Renal cortical epithelial cell (primary cell): ENCODE measurements at places on chromosomes 6 and 20. TPM values are rescaled to one million over a fixed set of nuclear protein-coding genes. Genes with fewer than 3 reads are reported as not detected.

The EYA4 gene
- 0.17 and 1.1 TPM in 2 replicates for total RNA-seq

The MLN gene
- not detected in 2 replicates for total RNA-seq

The WFDC12 gene
- total RNA-seq: not detected in 2 replicates

DNA sequence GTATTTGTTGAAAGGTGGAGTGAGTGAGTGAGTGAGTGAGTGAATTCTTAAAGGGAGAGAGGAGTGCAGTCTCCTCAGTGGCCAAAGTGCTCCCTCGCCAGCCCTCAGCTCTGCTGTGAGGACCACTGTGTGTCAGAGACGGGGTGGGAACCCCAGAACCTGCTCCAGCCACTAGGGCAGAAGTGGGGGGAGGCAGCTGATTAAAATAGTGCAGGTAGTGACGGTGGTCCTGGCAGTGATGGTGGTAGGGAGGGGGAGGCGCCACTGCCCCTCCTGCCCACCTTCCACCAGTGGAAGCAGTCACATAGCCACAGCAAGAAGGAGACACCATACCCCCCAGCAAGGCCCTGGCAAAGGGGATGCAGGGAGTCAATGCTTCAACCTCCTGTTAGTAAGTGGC lies 133.5 kb downstream of the PHACTR3 start:
- DNase-seq: no peak

- no peak for DNase-seq
Observed at GRCh38 chr6:47536816-47537401, 59.3 kb downstream of the CD2AP start.

DNA sequence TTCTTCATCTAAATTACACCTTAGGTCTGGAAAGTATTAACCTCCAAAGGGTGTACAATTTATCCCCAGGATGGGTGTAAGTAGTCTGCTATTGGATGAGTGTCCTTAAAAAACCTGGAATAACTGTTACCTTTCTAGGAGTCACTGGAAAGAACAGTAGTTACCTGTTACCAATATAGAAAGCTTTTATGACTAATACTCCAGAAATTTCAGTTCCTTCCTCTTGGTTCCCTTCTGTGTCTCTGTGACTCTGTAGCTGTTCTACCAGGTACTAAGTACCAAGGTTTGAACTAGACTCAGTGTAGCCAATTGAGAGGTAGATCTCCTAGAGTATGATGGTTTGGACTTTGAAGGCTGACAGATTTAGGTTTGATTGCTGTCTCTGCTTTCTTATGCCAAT lies 47.0 kb upstream of the TBX18 start:
- peak; percentile 5 for DNase-seq

- no peak for DNase-seq
Observed at GRCh38 chr6:25018568-25018954, 82.8 kb upstream of the RIPOR2 start.

The ARFGEF3 gene
- total RNA-seq: 8.7 and 13.8 TPM in 2 replicates

GRCh38 chr6:79196912-79197311 lies 37.6 kb downstream of the HMGN3 start:
- DNase-seq: no peak

DNA sequence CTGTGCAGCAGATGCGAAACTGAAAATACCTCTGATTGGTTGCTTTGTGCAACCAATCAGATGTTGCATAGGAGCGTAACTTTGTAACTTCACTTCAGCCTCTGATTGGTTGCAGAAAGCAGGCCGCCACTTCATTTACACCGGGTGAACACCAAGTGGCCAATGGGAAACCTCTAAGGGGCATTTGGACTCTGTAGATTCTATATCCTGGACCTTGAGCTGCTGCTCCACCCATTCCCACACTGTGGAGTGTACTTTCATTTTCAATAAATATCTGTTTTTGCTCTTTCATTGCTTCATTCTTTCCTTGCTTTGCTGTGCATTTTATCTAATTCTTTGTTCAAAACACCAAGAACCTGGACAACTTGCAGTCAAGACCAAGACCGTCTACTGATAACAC lies 14.1 kb upstream of the NXT1 start:
- no peak for DNase-seq

DNA sequence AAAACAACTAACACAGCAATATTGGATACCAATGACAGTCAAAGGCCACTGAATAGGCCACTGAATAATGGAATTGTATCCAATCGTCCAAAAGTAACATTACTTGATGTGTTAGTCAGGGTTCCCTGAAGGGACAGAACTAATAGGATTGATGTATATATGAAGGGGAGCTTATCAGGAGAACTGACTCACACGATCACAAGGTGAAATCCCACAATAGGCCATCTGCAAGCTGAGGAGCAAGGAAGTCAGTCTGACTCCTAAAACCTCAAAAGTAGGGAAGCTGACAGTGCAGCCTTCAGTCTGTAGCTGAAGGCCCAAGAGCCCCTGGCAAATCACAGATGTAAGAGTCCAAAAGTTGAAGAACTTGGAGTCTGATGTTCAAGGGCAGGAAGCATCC lies 571.4 kb downstream of the PRKN start:
- no peak for DNase-seq

DNA sequence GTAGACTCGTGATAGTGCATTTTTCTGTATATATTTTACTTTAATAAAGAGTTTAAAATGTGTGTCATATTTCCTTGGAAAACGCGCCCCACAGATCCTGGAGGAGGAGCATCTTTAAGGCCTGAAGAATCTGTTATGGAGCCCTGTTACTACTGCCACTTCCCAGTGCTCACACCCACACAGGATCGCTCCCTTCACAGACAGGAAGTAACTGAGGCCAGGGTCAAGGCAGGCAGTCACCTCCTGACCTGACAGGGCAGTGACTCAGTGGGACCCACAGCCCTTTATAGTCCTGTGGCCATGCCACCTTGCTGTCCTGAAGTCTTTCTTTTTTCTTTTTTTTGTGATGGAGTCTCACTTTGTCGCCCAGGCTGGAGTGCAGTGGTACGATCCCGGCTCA lies 9.0 kb downstream of the RRBP1 start:
- DNase-seq: no peak

GRCh38 chr6:142697922-142698321 lies 247.1 kb downstream of the HIVEP2 start:
- DNase-seq: no peak

The GPR31 gene
- total RNA-seq: not detected in 2 replicates

DNA sequence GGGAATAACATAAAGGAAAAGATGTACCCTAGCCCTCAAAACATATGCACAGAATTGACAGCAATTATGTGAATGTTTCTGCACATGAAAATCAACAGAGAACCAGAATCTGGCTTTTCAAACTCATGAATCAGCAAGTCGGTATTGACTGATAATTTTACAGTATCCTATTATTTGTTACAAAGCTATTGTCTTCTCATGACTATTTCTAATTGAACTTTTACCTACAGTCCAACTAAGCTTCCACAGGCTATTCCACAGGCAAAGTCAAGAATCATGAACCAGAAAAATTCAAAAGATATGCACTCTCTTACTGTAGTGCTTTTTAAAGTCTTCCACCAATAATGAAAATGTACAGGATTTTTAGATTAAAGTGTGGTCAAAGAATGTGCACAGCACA lies 49.1 kb upstream of the DST start:
- no peak for DNase-seq

The FERMT1 gene
- total RNA-seq: 6.6 and 16.7 TPM in 2 replicates

- no peak for DNase-seq
Observed at GRCh38 chr6:108106694-108107093, 32.2 kb upstream of the OSTM1 start.

The RBM38 gene
- total RNA-seq: 13.0 and 14.8 TPM in 2 replicates

GRCh38 chr6:146981981-146982380 lies 222.2 kb upstream of the STXBP5 start:
- DNase-seq: no peak

GRCh38 chr6:143064271-143064670 lies 3.6 kb downstream of the AIG1 start:
- DNase-seq: no peak

DNA sequence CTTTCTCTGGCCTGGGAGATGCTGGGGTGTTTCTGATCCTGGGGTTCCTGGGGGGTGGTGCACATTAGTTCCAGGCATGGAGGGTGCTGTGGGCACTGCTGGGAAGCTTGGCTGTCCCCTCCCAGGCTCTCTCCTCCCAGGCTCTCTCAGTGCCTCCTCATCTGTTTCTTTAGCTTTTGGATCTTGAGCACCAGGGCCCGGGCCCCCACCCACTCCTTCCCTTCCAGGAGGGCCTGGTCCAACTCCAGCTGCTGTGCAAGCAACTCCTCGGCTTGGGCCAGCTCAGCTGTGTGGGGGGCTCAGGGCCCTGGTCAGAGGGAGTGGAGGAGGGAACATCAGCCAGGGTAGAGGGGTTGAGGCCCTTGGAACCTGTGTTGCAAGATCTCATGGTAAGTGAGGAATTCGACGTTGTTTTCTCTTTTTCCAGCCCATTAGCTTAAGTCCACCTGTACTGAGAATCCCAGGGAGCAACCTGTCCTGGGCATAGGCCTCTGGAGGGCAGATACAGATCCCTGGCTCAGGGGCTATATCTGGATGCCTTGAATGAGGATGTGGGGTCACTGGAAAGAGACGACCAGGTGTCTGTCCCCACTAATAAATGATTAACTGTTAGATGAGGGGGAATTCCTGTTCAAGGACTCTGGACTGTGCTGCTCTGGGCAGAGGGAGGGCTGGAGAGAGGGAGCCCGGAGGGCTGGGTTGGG lies 34.5 kb upstream of the HLA-A start:
- DNase-seq: peak; percentile 33

The SPACA1 gene
- total RNA-seq: not detected in 2 replicates

DNA sequence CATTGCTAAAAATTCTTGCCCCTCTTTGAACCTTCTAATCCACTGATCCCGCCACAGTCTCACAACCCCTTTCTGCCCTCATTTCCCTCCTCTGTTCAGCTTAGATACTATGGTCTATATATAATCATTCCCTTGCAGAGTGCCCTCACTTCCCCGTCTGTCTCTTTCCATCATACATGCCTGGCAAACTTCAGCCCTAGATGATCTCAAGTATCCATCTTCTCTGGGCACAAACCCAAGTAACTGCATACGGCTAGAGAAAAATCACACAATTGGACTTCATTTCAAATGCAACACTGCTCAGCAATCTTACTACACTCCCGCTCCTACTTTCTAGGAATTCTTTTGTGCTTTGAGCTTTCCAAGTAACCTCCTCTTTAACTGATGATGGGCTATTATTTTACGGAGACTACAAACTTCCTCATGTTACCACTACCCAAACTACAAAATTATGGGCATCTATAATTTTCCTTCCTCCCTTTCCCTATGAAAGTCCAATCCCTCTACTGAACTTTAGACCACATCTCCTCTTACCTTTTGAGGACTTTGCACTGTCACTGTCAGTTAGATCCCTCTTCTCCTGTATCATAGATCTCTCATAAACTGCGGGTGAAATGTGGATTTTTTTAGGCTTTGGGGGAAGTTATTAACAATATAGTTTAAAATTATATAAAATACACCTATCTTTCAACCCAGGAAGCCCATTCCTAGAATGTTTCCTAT lies 135.6 kb downstream of the BTBD9 start:
- DNase-seq: no peak

The GPR6 gene
- total RNA-seq: not detected in 2 replicates

DNA sequence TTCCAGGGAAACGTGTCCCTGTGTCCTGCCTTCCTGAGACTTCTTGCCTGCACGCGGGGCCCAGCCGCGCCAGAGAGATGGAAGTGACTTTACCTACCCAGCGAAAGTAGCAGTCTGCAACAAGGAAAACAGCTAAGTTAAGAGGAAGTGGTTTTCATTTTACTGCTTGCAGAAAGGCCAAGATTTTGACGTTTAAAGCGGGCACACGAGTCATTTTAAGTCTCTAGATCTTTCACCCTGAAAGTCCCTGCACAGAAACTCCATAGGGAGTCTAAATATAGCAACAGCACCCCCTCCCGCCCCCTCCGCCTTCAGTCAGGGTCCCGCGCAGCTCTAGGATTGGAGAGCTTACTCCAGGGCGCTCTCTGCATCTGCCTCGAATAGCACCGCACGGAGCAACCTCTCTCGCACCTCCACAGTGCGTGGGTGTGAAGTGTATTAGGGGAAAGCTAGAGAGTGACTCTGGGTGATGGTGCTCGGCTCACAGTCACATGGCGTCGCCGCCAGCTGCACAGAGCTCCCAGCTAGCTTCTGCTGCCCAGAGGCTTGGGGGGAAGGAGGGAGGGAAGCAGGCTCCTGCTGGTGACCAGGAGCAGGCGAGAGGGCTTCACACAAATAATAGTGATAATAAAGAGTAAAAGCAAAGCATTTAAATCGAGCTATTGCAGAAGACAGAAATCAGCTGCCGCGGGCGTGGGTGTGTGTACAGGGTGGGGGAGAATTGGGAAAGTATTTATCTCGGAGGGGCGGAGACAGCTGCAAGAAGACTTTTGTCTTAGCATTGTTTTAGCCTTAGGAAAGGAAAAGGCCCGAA lies 1.8 kb upstream of the KCNQ5 start:
- peak; percentile 30 for DNase-seq

- no peak for DNase-seq
Observed at GRCh38 chr6:137487181-137487868, 6.9 kb downstream of the OLIG3 start.

The SERINC3 gene
- 87.8 and 93.4 TPM in 2 replicates for total RNA-seq

- DNase-seq: no peak
Observed at GRCh38 chr6:50301307-50301706, 251.6 kb upstream of the DEFB112 start.

The MCM8 gene
- total RNA-seq: 10.4 and 10.9 TPM in 2 replicates

GRCh38 chr20:52799130-52799529 lies 173.0 kb upstream of the TSHZ2 start:
- DNase-seq: no peak

GRCh38 chr6:23243854-23244253 lies 674.5 kb downstream of the HDGFL1 start:
- peak; percentile 22 for DNase-seq

The TGM2 gene
- total RNA-seq: 141 and 245 TPM in 2 replicates

DNA sequence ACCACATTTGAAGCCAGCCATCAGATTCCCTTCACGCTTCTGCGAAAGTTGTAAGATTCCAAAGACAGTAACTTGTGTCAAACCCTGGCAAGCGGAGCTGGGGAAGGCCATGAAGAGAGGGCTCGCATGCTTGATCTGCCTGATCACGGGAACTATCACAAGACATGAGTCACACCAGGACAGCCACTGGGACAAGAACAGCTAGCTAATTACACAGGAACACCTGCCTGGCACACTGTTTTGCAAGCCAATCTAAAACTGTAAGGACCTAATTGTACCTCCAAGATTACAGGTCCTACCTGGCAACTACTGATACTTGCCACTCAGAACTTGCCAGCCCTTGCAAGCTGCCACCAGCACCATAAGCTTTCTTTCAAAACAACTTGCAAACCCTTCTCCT lies 289.3 kb downstream of the KIF16B start:
- peak; percentile 73 for DNase-seq

The PPP1R3D gene
- total RNA-seq: 7.4 and 7.8 TPM in 2 replicates

GRCh38 chr6:94956910-94957309 lies 620.4 kb upstream of the MANEA start:
- DNase-seq: no peak

DNA sequence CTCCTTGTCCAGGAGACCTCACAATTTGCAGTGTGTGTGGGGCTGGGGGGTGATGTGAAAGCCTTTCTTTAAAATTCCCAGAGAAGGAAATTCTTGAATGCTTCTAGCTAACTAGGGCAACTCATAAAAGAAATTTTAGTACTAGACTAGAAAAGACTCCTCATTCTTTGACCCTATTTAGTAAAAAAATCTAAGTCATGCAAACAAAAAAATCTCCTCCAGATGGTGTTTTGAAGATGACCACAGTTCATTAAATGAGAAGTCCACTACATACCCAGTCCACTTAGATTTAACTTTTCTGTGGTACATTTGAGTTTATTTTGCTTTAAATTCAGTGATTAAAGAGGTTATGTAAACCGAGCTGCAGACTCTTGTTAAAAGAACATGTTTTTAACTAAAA lies 67.5 kb downstream of the NDUFAF5 start:
- no peak for DNase-seq
